Fibroblast of skin of right biceps (primary cell): ENCODE measurements at places on chromosomes 5 and 9.

DNA sequence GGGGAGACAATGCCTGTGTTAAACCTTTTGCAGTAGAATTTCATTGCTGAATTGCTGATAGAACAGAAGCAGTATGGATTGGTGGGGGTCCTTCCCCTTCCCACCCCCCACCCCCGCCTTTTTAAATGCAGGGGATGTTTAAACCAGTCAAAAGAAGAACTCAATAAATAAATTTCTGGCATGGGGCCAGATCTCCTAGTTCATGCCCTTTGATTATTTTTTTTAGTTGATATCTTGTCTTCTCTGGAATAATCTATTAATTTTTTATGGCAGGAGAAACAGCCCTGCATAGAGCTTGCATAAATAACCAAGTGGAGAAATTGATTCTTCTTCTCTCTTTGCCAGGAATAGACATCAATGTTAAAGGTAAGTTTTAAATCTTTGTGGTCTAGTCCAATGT, 72.8 kb downstream of the SLF1 start:
- DNase-seq: no peak

GRCh38 chr5:5374009-5374715, 48.3 kb upstream of the ICE1 start:
- DNase-seq: peak; percentile 59

DNA sequence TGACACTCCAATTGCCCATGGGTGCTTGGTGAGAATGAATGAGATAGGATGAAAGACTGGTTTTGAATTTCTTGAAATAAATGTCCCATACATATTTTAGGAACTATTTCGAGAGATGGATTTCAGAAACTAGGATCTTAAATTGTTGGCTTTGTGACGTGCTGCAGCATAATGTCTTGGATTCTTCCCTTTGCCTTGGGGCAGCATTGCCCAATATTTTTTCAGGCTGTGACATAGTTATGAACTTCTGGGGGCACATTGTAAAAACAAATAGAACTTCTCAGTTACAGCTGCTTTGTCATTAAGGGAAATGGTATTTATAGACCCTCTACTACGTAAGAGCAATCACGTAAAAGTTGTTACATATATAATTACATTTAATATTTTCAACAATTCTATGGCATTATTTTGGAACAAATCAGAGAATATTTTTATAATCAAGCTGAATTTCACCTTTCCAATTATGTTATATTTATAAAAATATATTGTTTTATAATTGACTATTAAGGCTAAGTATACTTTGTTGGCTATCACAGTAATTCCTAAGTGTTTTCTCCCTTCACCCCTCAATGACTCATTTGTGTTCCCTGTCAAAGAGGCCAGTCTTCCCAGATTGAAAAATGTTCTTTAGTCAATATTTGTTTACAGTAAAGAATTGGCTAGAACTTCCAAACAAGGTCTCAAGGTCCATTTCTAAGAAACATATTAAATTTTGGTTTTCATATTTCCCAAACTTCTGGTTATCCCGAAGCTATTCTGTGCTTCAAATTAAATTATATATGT, 1388.3 kb upstream of the ACO1 start:
- DNase-seq: no peak

GRCh38 chr5:62948301-62948700, 369.7 kb downstream of the LRRC70 start:
- no peak for DNase-seq
